ENCODE measurements at places on chromosomes 12 and 14. TPM values are rescaled to one million over a fixed set of nuclear protein-coding genes. Genes with fewer than 3 reads are reported as not detected.

GRCh38 chr12:106147956-106148355 is 9.2 kb upstream of the NUAK1 start:
- no peak for DNase-seq

- peak; percentile 25 for DNase-seq
These were observed 37.5 kb upstream of the SINHCAF start for GRCh38 chr12:31363416-31363809.

- DNase-seq, result no peak
These were observed 86.5 kb upstream of the CDKN3 start for GRCh38 chr14:54310151-54310850.

- DNase-seq, result no peak
These were observed 60.8 kb downstream of the SETD3 start for GRCh38 chr14:99419905-99420304.

- peak; percentile 52 for DNase-seq
These were observed 19.1 kb downstream of the BBOF1 start for GRCh38 chr14:74038020-74038859.

- no peak for DNase-seq
These were observed 257.6 kb downstream of the C12orf75 start for GRCh38 chr12:105588106-105588505.

GRCh38 chr12:120870415-120870814 is 33.7 kb downstream of the SPPL3 start:
- DNase-seq, result no peak

DNA sequence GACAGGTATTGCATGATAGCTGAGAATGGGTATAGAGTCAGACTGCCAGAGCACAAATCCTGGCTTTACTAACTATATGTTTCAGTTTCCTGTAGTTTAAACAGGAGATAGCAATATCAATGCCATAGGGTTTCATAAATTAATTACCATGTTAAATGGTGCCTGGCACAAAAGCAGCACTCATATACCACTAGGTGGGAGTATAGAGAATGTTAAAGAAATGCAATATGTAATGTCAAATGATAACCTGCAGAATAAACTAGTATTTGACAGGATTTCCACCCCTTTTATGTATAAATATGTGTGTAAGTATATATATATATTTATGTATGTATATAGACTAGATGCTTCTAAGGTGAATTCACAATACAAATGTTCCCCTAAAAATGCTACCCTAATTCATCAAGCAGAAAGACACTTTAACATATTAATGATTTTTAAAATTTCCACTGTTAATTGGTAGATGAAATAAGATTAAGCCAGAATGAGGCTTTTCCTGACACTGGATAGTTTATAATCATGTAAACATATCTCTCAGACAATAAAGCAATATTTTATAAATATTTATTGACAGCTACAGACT is 8.6 kb downstream of the WDR89 start:
- DNase-seq, result no peak

DNA sequence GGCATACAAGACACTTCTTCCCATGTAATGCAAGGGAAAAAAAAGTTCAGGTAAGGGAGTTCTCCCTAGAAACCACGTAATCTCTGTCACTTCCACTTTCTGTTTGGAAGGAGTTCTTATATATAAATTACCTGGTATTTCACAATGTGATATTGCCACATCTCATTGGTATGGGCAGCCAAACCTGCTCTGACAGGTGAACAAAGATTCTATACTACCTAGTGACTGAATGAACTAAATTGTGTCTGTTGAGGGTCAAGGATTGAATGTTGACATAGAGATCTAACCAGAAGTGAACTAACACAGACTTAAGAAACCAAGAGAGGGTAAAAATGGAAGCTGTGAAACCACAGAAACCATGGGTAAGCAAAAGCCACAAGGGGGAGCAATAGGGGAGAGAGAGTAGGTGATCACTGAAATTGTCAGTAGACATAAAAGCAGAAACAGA is 161.3 kb downstream of the RPL10L start:
- DNase-seq, result peak; percentile 57

DNA sequence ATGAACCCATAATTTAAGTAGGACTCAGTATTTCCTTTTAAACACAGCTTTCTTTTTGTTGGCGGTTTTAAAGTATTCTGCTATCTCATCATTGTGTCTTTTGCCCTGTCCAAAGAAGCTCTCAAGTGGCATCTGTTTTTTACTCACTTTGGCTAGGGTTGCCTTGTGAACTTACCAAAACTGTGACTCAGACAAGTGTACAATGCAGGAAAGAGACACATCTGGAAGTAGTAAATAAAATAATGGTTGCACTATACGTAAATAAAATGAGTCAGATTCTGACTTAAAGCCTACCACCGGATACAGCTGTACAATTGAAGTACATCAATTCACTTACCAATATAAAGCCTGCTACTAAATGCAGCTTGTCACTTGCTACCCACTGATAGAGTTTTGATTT is 619.2 kb upstream of the LRFN5 start:
- no peak for DNase-seq

GRCh38 chr12:5593086-5593485 is 161.2 kb downstream of the NTF3 start:
- no peak for DNase-seq

DNA sequence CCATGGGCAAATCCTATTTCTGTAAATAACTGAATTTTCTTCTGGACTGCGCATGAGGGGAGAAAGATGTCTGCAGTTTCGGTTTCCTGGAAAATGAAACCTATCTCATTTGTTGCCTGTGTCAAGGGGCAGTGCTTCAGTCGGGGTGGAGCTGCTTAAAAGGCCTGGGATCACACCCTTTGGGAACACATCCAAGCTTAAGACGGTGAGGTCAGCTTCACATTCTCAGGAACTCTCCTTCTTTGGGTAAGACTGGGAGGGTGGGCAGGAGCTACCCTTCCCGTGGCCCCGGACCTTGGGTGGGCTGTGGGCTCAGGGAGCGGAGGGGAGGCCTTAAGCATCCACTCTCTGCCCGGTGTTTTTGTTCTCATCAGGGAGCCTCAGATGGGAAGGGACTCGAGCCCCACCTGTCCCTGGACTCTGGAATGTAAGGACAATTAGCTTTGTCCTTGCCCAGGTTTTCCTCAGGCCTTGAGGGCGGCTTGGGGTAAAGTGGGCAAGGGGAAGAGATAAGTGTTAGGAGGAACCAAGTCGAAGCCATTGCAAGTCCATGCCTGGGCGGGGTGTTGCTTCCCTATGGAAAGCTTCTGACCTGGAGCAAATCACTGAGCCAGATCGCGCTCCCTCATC is at the start of gene IFI27:
Gene IFI27 (plus strand): TSS at position 185 of the 630 bp plus-strand sequence.
- no peak for DNase-seq

- no peak for DNase-seq
These were observed 83.5 kb downstream of the MAP1LC3B2 start for GRCh38 chr12:116642683-116643082.

DNA sequence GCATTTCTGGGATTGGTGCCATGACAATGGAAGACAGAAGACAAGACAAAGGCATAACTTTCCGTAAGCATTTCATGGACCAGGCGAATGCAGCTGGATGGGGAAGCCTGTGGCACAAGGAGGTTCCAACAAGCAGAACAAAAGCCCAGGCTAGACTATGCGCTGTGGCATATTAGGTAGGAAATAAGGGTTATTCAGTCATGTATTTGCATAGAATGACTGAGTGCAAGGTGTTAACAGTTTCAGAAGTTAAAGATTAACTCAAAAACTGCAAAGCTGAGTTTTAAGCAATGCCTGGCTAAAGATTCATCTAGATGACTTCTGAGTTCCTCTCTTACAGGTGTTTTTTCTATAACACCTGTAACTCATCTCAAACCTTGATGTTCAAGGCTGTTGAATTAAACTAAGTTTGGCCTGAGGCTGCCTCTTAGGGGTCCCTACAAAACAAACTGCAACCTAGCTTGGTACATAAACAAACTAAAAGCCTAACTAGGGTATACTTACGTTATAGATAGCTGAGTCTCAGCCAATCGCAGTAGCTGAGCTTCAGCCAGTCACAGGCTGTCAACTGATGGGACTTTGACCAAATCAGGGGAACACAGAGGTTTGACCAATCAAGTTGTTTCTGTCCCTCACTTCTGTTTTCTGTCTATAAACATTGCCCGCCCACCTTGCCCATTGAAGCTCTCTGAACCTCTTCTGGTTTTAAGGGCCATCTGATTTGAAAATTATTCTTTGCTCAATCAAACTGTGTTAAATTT is 52.2 kb upstream of the PLBD1 start:
- DNase-seq, result no peak

GRCh38 chr14:33671556-33671955 is 279.3 kb downstream of the EGLN3 start:
- DNase-seq, result no peak

Gene ABCD2
- total RNA-seq, result 0.04 TPM

Gene SLC5A8
- not detected for total RNA-seq

Gene DEPDC4
- 8.3 TPM for total RNA-seq

Gene SLC10A1
- not detected for total RNA-seq

Gene DHRS2
- 2.8 TPM for total RNA-seq

Gene OR4K1
- total RNA-seq, result not detected

Gene GPD1
- 1.4 TPM for total RNA-seq
